ENCODE measurements at places on chromosomes 7 and 10. TPM values are rescaled to one million over a fixed set of nuclear protein-coding genes. Genes with fewer than 3 reads are reported as not detected.

GRCh38 chr7:139573871-139574270 is 50.4 kb downstream of the CLEC2L start:
- H3K4me1 ChIP-seq: no peaks in the 10 kb centered on the region
- H3K36me3 ChIP-seq: peaks cover 7% of the 10 kb centered on the region
- no peaks in the 10 kb centered on the region for H3K27me3 ChIP-seq

- no peak for DNase-seq
- no peaks in the 10 kb centered on the region for H3K36me3 ChIP-seq
- no peak overlapping the region for H3K27ac ChIP-seq
- no peak overlapping the region for H3K4me3 ChIP-seq
Observed at GRCh38 chr10:34075254-34075926, 739.7 kb downstream of the PARD3 start.

GRCh38 chr7:110898516-110898915 is 192.4 kb upstream of the LRRN3 start:
- H3K4me3 ChIP-seq: no peak overlapping the region
- H3K36me3 ChIP-seq: peaks cover 7% of the 10 kb centered on the region
- H3K27ac ChIP-seq: no peak overlapping the region
- peaks cover 6% of the 10 kb centered on the region for H3K4me1 ChIP-seq
- no peak for DNase-seq

The STRIP2 gene
- total RNA-seq: 76.0 TPM

- H3K27me3 ChIP-seq: no peaks in the 10 kb centered on the region
- H3K27ac ChIP-seq: no peak overlapping the region
- no peak for DNase-seq
Observed at GRCh38 chr7:30694774-30695721, 12.8 kb upstream of the CRHR2 start.

The PARD3 gene
- total RNA-seq: 4.0 TPM

The HSPA14 gene
- 29.9 TPM for total RNA-seq

- H3K4me3 ChIP-seq: no peak overlapping the region
- no peak overlapping the region for H3K27ac ChIP-seq
- H3K4me1 ChIP-seq: no peaks in the 10 kb centered on the region
- H3K27me3 ChIP-seq: peaks cover 5% of the 10 kb centered on the region
Observed at GRCh38 chr10:62467527-62467926, 93.4 kb downstream of the ZNF365 start.
